ENCODE measurements at places on chromosomes 6 and 20.

GRCh38 chr6:36484736-36485135 is 41.9 kb downstream of the KCTD20 start:
- no peak for DNase-seq

DNA sequence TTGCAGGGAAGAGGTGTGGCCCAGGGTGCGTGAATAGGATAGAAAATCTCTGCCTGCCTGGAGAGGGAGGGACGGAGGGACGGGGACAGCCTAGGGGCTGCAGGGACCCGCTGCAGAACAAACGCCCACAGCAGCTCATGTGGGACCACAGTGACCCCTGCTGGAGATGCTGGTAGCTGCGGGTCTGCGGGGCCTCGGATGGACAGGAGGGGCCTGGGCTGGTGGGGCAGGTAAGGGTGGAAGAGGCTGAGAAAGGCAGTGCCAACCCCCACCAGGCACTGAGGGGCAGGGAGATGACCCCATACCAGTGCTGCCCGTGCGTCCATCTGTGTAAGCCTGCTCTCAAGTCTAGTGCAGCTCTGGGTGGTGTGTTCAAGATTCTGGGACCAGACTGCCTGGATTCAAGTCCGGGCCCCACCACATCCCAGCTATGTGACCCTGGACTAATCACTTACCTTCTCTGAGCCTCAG is 39.4 kb downstream of the KIAA1755 start:
- DNase-seq: peak; percentile 94

DNA sequence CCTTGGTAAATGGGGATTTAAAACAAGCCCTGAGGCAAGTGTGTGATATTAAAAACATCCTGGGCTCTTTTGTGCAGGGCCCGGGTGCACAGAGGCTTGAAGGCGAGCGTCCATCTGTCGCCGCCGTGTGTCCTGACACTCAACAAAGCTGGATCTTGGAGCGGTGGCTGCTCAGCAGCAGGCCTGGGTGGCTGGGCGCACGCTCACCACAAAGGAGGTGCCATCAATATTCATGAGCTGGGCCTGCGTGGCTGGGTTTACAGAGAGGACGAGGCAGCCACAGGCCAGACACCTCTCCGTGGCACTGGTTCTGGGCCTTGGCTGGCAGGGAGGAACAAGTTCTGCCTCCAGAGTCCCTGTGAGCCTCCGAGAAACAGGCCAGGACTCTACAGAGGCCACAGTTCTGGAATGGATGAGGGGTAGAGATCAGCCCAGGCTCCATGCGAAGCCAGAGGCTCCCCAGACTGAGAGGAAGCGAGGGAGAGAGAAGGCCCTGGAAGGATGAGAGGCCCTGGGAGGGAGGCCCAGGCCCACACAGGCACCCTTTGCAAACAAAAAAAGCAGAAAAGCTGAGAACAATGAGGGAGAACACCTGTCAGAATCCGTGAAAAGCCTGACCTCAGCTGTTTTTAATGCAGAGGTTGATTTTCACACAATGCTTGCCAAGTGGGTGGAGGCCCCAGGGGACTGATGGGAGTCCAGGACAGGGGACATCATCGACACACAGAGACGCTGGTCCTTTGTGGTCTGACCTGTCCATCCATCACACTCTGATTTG is 21.9 kb downstream of the BHLHE23 start:
- no peak for DNase-seq

DNA sequence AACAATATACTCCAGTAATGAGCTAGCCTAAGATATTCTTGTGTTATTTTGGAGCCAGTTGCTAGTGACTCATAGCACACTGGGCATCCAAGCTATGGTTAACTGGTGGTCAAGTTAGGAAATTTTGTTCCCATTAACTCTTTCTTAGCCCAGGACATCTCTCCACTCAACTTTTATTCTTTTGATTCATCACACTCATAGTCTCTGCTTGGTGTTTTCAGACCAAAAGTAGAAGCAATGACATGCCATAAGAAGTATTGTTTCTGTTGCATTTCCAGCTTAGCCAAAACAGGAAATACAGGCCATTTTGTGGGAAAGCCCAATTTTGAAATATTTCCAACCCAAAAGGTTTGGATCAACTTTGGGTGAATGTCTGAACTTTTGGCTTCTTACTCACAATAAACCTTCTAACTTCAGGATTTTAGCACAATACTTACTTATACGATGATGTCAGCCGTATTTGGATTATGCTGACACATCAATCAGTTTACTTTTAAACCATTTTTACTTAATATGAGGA is 31.6 kb upstream of the CCN2 start:
- DNase-seq: no peak

DNA sequence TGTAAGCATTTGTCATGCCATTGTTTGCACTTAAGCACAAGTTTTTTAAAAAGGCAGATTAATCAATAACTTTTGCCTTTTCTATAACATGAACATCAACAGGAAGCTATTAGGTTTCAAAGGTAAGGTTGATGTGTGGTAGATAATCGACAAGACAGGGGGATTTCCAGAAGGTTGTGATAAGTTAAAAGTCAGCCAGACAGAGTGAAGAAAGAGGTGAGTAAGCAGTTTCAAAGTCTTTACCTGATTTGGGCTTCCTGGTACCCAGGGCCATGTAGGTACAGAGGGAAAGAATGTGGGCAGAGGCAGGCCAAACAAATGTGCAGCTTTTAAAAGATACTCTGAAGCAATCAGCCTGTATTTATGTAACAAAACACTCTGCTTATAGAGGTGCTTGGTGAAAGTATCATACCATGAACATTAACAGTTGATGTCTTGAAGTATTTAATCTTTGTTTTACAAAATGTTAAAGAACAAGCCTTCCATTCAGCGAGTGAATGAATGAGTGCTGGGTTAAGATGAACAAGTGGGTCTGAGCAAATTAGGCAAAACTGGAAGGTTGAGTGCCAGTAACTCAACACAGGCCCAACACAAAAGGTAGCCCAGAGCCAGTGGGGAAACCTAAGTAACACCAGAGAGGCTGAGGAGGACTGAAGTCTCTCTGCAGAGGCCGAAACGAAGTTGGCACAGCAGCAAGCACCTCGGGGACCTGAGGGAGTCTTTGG is 60.2 kb downstream of the LRRC1 start:
- DNase-seq: no peak

GRCh38 chr6:39999006-39999867 is 65.0 kb upstream of the MOCS1 start:
- DNase-seq: no peak

DNA sequence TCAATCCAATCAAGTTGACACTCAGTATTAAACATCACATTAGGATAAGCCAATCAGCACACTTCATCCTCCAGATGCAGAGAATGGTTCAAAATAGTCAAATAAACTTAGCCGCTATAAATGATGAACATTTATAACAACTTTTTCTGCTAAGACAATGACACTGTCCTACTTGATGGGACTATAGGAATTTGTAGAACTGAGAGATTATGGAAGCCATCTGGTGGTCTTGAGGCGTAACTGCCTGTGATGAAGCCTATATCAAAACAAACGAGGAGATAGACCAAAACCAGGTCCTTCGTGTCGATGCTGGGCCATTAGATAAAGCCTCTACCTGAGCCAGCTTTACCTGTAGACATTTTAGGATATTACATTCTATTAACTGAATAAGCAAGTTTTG is 631.1 kb downstream of the COL12A1 start:
- DNase-seq: no peak

GRCh38 chr6:152697634-152698033 is at the start of gene MYCT1:
MYCT1 (plus strand) TSS chr6:152697897; CDS start chr6:152697903, 6 bp downstream.
- no peak for DNase-seq

GRCh38 chr20:14566505-14566904 is 229.1 kb upstream of the FLRT3 start:
- DNase-seq: no peak

DNA sequence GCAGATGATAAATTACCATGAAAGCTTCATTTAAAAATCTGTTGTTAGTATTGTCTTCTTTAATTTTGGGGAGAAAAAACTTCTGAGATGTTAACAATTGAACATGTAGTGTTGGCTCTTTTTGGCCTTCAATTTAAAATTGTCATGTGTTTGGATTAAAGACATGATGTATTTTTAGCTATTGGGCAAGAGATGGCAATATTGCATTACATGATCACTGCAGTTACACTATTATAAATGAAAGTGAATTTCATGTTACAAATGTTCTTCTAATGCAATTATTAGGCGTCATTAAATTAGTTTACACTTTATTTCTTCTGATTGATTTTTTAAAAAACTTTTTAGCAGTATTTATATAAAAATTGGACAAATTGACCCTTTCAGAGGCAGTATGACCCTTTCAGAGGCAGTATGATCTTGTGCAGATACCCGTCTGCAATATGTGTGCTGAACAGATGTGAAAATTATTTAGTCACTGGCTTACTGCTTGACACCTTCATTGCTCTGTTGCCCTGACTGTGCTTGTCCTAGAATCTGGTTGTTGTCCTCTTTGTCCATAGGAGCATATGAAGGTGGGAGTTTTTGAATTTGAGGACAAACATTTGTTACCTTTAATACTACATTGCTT is 25.8 kb downstream of the CDKAL1 start:
- DNase-seq: no peak

GRCh38 chr20:24862186-24862585 is 86.9 kb upstream of the CST7 start:
- no peak for DNase-seq

- no peak for DNase-seq
Observed at GRCh38 chr6:55584654-55585354, 5.8 kb upstream of the HMGCLL1 start.

- DNase-seq: no peak
Observed at GRCh38 chr6:162187168-162187935, 540.2 kb downstream of the PRKN start.

- no peak for DNase-seq
Observed at GRCh38 chr6:140669321-140669720, 1294.9 kb upstream of the CITED2 start.

DNA sequence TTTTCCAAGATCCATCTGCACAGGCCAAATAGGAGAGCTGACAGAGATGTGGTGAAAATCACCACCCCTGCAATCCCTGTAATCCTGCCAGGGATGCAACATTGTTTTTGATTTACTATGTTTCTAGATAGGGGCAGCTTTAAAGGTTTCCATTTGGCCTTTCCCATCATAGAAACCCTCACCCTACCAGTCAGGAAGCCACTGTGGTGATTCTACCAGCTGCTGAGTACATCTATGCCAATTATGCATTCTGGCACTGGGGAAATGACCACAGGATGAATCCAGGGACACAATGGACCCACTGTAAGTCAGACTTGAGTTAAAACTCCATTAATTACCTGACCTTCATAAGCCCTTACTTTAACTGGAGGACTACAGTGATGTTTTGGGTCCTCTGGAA is 130.4 kb downstream of the TNFRSF21 start:
- no peak for DNase-seq

GRCh38 chr6:160036331-160036695 is 67.4 kb downstream of the IGF2R start:
- no peak for DNase-seq

DNA sequence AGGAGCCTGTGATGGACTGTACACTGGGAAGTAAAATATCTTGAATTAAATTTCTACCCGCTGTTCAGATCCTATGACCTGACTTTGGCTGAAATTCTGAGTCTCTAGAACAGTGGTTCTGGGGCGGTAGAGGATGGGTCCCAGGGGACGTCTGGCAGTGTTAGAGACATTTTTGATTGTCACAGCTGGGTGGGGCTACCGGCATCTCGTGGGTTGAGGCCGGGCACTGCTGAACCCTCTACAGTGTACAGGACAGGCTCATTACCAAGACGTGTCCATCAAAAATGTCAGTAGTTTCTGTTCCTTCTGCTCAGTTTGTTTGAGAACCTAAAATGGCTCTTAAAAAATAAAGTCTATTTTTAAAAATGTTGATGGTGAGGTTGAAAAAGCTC is 11.5 kb upstream of the RPS6KA2 start:
- no peak for DNase-seq

- no peak for DNase-seq
Observed at GRCh38 chr6:128586095-128586494, 65.7 kb upstream of the PTPRK start.

DNA sequence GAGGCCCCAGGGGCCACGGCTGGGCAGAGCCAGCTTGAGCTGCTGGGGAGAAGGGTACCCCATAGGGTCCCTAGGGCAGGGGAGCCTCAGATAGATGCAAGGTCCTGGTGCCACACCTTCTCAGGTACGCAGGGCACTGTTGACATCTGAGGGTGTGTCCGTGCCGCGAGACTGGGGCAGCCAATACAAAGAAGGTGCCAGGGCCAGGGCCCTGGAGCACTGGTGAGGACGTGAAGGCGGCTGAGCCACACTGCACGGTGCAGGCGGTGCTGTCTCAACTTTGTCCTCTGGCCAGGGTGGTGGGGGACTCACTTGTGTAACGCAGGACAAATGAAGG is 649 bp upstream of the LRRC73 start:
- DNase-seq: no peak

- no peak for DNase-seq
Observed at GRCh38 chr6:158631678-158632537, 12.6 kb downstream of the DYNLT1 start.

GRCh38 chr6:144855375-144855774 is 570.2 kb downstream of the UTRN start:
- no peak for DNase-seq

- no peak for DNase-seq
Observed at GRCh38 chr6:74596588-74596987, 609.3 kb downstream of the COL12A1 start.

DNA sequence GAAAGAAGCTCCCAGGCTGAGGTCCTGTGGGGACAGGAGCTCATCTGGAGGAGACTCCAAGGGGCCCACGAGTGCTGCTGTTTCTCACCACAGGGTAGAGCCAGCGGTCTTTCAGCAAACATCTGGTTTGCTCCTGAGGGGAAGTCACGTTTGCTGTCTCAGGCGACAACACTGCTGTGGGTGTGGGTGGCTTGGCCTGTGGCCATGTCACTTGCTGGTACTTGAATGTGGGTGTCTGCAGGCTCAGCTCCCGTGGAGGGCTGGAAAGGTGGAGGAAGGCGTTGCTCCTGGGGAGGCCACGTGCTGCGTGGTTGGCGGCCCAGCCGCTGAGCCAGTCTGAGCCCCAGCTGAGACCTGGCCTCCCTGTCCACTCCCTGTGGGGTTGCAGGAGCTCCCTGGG is 52.8 kb upstream of the MPC1 start:
- DNase-seq: no peak
